ENCODE measurements at places on chromosomes 4 and X.

GRCh38 chr4:183030309-183030708 lies 68.7 kb upstream of the WWC2 start:
- no peak for DNase-seq

- no peak for DNase-seq
Observed at GRCh38 chrX:129000797-129001196, 522.5 kb downstream of the SMARCA1 start.

GRCh38 chr4:25767877-25768725 lies 94.7 kb downstream of the SEL1L3 start:
- DNase-seq, result peak; percentile 50

DNA sequence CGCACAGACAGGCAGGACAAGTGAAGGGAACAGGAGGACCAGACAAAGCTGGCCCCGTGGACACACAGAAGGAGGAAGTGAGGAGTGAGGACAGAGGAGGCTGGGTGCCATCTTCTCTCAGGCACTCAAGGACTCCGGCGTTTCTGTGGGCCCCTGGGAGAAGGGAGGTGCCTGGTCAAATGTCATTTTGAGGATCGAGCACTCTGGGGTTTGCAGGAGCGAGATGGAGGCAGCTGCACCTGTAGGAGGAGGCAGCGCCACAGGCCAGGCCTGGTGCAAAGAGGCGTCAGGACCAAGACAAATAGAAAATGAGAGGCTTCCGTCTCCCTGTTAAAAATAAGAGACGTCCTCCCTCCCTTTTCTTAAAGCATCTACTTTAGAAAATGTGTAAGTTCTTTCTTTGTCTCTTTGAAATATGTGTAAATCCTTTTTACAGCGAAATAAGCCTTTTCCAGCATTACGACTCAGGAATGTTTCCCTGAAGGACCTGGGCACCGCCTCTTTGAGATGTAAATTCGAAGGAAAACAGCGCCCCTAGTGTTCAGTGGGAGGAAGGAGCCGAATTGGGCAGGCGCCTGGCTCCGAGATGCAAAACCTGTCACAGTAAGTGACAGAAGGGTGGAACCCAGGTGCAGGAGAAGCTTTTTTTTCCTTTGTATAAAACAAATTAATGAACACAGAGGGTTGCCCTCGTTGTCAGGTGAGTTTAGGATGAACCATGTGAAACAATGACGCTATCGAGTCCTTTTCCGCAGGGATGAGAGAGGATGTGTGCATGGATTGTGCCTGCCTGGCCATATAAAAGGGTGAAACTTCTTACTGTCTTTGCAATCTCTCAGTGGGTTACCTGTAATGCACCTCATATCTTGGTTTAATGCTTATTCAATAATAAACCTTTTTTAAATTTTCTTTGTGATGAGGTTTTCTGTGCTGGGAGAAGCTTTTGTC lies 1.4 kb upstream of the C4orf50 start:
- peak; percentile 62 for DNase-seq

GRCh38 chrX:12919620-12920019 lies 13.2 kb downstream of the TLR8 start:
- DNase-seq, result no peak

GRCh38 chrX:119500061-119500800 lies 32.0 kb downstream of the SLC25A5 start:
- DNase-seq, result no peak

GRCh38 chr4:158128540-158128939 lies 44.3 kb downstream of the GASK1B start:
- DNase-seq, result no peak

DNA sequence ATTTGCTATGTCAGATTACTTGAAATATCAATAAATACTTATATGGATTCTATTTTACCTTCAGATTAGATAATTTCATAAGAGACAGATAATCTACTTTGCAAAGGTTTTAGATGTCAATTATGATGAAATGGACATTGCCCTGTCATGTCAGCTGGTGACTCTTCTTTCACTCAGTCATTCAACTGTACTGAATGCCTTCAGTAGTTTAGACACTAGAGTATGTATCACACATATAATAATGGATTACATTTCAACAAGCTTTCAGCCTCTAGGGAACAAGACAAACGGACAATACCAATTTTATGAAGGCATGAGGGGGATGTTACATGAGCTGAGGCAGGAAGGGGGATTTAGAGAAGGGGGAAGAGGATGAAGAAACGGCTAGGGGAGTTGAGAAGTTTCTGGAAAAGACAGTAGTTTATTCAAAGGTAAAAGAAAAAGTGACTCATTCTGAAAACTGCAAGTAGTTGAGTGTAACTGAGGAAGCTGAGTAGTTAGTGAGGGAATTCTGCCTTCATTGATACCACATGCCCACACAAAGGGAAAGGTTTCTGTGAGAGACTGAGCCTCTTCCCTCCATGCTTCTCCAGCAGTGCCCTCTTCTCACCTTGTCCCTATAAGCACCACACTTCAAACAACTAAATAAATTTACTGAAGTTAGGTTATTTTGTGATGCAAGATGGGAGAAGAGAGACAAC lies 25.7 kb downstream of the SLC9B2 start:
- no peak for DNase-seq

GRCh38 chr4:185576962-185577950 lies 41.9 kb upstream of the PDLIM3 start:
- DNase-seq, result no peak

- no peak for DNase-seq
Observed at GRCh38 chr4:57159866-57160265, 49.7 kb upstream of the IGFBP7 start.

- peak; percentile 39 for DNase-seq
Observed at GRCh38 chr4:76984127-76984526, 34.6 kb downstream of the SEPTIN11 start.

GRCh38 chrX:68822641-68823410 lies 6.0 kb upstream of the EFNB1 start:
- peak; percentile 42 for DNase-seq

DNA sequence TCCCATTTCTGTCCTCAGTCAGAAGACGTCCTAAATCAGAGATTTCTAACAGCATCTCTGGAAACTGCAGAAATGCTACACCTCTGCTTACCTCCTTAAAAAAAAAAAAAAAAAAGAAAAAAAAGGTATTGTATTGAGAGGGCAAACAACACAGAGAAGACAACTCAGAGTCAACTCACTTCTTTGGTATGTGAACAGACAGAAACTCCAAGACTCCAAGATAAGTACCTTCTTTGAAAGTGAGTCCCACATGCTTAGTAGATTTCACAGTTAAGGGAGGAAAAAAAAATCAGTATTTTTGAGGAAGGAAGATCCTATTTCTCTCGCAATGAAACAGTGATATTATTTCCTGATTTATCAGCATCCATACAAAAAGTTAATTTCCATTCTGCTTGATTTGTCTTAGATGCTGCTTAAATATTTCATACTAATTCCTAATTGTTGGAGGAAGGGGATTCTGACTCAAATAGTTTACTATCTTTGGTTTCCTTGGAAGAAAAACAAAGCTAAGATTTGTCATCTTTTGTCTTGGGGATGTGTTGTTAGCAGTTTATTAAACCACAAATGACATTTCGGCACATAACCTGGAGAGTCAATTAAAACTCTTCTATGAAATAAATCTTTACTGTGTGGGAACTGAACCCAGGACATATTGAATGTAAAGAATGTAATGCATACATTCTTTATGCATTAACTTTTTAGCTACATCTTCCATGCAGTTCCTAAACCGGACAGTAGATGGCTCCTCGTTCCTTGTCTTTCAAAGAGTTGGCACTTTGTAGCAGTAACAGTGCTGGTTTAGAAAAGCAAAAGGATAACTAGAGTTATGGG lies 4.7 kb downstream of the RASGEF1B start:
- DNase-seq, result peak; percentile 40

- no peak for DNase-seq
Observed at GRCh38 chrX:13115146-13115855, 70.9 kb upstream of the FAM9C start.

DNA sequence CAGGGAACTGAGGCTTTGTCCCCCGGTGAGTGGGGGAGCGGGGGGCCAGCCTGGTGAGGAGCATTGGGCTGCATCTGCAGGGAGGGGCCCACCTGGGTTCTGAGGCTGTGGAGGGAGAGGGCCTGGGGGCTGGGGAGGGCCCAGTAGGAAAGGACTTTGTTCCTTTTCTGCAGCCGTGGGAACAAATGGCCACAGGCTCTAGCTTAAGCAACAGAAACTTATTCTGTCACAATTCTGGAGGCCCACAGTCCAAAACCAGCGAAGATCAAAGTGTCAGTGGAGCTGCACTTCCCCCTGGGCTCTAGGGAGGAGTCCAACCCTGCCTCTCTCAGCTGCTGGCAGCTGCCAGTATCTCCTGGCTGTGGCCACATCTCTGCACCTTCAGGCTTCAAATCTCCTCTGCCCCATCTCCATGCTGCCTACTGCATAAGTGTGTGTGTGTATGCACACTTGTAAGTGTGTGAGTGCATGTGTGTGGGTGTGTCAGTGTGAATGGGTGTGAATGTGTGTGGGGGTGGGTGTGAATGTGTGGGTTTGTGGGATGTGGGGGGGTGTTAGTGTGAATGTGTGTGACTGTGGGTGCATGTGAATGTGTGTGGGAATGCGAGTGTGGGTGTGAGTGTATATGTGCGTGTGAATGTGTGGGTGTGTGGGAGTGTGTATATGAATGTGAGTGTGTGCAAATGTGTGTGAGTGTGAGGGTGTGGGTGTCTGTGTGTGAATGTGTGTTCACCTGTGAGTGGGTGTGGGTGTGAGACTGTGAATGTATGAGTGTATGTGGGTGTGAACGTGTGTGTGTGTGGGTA lies 204.5 kb upstream of the PSAPL1 start:
- no peak for DNase-seq

GRCh38 chr4:5030927-5031326 lies 11.7 kb upstream of the CYTL1 start:
- DNase-seq, result no peak

DNA sequence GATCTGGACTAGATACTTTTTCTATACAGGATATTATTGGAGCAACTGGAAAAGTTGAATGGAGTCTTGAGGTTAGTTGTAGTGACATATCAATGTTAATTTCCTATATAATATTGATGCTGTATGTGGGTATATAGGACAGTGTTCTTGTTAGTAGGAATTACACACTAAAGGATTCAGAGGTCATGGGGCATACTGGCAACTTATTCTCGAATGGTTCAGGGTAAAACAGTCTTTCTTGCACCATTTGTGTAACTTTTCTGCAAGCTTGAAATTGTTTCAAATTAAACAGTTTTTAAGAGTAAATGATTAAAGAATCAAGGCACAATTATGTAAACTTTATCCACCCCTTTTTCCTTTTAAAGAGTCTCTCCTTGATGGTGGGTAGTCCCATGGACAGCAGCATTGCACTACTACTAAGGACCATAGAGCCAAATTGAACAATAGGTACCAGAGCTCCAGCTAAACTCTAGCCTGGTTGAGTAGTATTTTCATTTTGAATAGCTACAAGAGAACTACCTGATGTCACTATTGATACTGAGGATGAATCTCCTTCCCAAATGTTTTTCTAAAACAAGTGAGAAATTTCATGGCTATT lies 70.1 kb downstream of the DMP1 start:
- DNase-seq, result no peak

DNA sequence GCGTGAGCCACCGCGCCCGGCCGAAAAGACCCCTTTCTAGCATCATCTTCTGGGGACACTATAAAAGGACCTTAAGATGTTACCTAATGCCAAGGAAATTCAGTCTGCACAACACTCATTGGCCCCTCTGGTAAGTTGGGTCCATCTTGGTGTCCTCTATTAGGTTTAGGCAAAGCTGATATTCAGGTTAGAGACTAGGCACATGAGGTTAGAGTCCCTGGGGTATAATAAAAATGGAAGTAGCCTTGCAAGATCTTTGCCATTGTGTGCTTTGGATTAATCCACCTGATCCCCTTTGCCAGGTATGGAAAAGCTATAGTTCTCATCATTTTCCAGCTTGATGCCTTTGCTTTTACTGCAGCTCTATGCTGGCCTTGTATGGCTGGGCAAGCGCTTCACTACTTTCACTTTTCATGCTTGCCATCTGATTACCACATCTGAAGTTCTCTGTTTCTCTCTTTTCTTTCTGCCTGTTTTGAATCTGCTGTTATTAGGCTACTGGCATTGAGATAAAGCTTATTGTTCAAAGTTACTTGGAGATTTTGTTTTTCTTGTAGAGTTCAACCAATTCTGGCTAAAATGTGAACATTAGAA lies 5.4 kb upstream of the ADH4 start:
- no peak for DNase-seq

DNA sequence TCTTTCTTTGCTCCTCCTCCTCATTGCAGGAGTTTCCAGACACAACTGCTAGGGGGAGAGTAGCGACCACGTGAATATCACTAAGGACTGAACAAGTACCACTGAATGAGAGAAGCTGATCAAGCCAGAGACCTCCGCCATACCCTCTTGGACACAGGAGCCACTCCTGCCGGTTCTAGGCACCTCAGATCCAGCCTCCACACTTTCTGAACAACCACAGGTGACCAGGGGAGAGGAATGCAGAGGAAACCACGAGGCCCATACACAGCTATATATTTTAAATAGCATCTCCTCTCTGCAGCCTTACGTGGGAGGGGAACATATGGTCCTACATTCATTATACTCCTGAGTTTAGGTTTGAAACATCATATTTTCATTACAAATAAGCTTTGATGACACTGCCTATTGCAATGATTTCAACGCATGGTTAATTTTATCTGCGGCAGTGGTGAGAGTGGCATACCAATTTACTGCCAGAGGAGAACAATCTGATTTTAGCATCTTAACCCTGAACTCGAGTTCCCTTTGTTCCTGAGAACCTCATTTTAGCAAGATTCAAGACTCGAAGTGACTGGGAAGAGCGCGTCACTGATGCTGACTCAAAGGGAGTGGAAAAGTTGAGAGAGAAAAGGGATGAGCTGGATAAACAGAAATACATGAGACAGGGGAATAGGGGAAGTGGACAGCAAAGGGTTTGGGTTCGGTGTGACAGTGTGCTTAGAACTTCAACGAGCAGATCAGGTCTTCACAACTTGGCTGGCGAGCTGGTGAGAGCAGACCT lies 231.7 kb upstream of the PPARGC1A start:
- DNase-seq, result no peak

DNA sequence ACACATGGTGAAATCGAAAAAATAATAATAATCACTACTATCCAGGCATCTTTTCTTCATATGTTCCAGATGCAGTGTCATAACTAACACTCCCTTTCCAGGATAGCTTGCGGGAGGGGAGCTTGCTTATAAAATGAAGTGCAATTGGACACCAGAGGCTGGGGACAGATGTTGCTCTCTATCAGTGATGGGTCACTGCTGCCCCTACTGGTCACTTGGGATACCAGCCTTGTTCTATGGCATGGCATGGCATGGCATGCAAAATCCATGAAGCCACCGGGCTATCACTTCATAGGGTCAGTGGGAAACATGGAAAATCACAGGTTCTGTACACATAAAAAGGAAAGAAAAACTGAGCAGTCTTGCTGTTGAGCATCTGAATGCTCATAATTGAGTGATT lies 168.1 kb downstream of the GLRA2 start:
- peak; percentile 54 for DNase-seq

DNA sequence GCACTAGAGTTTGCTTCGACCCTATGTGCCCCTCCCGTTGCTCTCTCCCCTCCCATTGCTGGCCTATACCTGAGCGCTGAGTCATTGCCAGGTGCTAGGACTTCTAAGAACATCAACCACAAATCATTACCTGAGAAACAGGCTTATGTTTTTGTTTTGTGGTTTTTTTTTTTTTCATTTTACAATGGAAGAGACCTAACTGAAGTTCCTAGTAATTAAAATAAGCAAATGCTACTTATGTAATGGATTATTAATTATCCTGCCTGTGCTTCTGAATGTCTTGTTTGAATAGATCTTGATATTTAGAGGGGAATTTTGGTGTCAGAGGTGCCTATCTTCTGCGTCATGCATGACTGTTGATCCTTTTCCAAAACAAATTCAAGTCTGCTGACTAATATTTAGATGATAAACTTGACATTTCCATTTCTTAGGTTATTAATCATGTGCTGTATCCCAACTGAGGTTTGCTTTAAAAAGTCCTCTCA lies 275.4 kb upstream of the CPEB2 start:
- DNase-seq, result peak; percentile 48

Measured in A172 (cell line).